CD4-positive, alpha-beta T cell treated with Interleukin-17A for 4 hours (primary cell): ENCODE measurements at places on chromosomes 16 and 17.

DNA sequence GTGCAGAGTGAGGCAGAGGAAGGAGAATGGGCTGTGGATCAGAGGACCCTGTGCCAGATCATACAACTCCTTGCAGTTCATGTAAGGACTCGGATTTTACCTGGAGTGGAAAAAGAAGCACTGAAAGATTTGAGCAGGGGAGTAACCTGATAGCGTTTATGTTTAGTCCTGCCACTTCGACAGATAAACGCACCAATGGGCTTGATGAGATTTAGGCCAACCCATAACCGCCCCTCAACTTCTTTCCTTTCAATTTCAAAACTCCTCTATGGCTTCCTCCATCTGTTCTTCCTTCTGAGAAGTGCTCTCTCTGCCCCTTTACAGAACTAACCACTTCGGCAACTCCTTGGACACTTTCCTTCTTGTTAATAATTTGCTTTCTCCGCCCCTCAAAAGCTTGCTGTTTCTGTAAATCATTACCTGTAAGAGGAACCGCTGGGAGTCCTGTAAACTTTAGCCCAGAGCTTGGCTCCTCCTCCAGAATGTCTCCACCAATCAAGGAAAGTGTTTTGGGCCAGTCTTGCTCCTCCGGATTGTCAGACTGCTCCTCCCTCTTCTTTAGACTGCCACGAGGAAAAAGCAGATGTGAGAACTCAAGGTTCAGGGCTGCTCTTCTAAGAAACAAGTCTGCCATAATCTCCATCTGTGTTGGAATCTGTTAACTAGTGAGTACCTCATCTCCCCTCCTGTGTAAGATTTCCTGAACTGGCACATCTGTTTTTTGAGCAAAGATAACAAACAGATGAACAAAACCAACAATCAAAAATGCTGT lies at the start of gene ACSM3:
Gene ACSM3, plus strand, starts transcription at position 554 of the 772 bp plus-strand sequence. CDS start 6,021 bp downstream, outside the sequence.
- peak; percentile 67 for DNase-seq

DNA sequence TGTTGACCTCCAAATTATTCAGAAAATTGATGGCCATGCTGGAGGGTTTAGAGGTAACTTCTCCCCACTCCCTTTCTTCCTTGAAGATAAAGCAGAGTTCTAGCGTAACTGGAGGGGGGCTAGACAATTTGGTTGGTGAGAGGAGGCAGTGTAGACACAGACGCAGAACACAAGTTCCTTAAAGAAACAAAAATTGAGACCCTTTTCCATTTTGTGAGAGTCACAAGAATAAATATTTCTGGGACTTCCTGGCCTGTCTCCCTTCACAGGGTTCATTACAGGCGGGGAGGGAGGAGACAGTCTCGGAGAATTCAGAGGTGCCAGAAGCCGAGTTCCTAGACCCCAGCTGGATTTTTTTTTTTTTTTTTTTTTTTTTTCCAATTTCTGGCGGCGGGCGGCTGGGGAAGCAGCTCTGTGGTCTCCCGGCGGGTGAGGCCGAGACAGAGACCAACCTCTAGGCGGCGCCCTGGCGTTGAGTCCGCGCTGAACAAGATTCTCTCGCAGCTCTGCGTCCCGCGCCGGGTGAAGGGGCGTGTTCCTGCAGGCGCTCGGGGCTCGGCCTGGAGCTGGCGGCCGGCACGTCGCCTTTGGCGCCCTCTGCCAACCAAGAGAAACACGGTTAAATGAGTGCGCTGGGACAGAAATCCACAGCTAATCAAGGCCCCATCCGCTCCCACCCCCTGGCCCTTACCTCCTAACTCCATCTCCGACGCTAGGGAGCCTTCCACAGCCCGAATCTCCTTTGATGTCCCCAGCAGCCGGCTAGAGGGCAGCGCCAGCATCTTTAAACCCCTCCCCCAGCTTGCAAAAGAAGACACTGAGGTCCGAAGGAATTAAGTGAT lies 10.2 kb upstream of the HOXB9 start:
- peak; percentile 76 for DNase-seq

- DNase-seq: no peak
Observed at GRCh38 chr16:87927195-87927562, 9.2 kb downstream of the CA5A start.

- DNase-seq: no peak
Observed at GRCh38 chr16:86356804-86357203, 153.5 kb upstream of the FOXF1 start.

DNA sequence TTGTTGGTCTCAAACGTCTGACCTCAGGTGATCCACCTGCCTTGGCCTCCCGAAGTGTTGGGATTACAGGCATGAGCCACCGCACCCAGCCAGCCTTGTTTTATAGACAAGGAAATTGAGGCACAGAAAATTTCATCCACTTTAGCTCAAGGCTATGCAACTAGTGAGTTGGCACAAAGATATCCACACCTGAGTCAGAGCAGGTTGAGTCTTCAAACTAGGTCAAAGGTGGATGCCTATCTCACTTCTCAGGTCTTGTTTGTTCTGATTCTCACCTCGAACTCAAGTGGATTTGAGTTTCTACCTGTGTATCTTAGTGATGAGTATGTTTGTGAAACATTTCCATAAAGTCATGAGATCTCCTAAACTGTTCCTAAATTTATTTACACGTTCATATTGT lies 35.6 kb upstream of the GAS7 start:
- DNase-seq: no peak
